CD4-positive, alpha-beta T cell treated with Interleukin-15 for 4 hours (primary cell): ENCODE measurements at places on chromosomes 3 and 15.

- DNase-seq = no peak
These were observed 139.6 kb downstream of the LRRK1 start for GRCh38 chr15:101058735-101059134.

- no peak for DNase-seq
These were observed 118.8 kb upstream of the ADPGK start for GRCh38 chr15:72902245-72902918.

DNA sequence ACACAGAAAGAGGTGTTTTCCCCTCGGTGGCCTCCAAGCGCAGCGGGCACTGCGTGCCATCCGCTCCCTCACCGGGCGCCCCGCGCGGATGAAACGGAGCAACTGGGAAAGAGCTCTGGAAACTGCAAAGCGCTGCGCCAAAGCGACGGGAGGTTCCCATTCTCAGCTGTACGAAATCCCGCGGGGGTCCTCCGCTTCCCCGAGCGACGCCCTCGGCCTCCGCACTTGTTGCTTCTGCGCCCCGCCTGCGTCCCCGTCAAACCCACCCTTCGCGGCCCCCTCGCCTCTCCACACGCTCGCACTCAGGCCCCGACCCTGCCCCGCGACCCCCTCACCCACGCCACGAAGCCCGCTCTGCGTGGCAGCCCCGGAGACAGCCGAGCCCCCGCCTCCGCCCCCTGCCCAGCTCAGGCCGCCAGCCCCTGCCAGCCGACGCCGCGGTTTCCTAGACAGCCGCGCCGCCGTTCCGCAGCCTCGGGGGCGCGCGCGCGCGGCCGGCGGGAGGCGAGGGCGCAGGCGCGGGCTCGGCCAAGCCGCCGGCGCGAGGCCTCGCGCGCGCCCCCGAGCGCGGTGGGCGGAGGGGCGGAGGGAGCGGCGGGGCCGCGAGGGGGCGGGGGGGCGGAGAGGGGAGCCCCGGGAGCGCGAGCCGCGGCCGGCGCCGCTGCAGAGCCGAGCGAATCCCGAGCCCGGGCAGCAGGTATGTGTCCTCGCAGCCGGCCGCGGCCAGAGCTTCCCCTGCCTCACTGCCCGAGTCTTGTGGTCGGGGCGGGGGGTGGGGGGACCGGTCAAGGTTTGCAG, at the start of gene TMEM266:
Gene TMEM266, plus strand, starts transcription at position 666 of the 798 bp plus-strand sequence. CDS start 74,279 bp downstream, outside the sequence.
- no peak for DNase-seq

DNA sequence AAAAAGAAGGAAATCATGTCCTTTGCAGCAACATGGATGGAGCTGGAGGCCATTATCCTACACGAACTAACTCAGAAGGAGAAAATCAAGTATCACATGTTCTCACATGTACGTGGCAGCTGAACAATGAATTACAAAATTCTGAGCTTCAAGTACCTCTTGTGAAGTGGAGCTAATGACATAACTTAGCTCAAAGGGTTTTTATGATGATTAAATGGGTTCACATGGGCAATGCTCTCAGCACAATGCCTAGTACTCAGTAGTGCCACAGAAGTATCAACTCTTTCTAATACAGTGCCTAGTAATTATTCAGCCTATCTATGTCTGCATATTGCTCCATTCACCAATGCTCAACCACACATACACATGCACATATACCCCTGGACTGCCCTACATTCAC, 407.5 kb upstream of the WNT5A start:
- no peak for DNase-seq

- DNase-seq = no peak
These were observed 64.6 kb upstream of the ATP2C1 start for GRCh38 chr3:130828948-130829947.

GRCh38 chr3:159258934-159259333, 457.1 kb downstream of the MFSD1 start:
- DNase-seq = no peak

GRCh38 chr3:4834403-4834866, 144.8 kb upstream of the BHLHE40 start:
- peak; percentile 80 for DNase-seq

GRCh38 chr3:25099666-25100065, 328.4 kb upstream of the RARB start:
- no peak for DNase-seq

GRCh38 chr15:38593524-38593923, 28.9 kb upstream of the RASGRP1 start:
- no peak for DNase-seq

- no peak for DNase-seq
These were observed 8.1 kb downstream of the RAD18 start for GRCh38 chr3:8954938-8955763.

- no peak for DNase-seq
These were observed 1.8 kb downstream of the EPM2AIP1 start for GRCh38 chr3:36991147-36991546.

DNA sequence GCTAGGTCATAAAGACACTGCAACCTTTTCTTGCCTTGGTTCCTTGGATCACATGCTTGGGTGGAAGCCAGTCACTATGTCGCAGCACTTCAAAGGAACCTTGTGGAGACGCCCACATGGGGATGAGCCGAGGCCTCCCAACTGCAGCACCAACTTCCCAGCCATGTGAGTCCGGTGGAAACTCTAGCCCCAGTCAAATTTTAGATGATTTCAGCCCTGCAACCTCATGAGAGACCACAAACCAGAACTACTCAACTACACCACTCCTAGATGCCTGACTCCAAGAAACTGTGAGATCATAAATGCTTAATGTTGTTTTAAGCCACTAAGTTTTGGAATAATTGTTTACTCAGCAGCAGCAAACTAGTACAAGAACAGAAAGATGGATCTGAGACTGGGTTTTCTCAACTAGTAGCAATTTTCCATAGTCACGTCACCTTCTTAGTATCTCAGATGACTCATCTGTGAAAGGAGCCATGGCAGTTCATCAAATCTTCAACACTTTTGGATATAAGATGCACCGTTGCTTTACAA, 86.5 kb downstream of the MB21D2 start:
- no peak for DNase-seq
